Posterior vena cava (tissue), 2 donors: ENCODE measurements at places on chromosomes 1 and 21.

GRCh38 chr1:35936838-35937237 is 5.9 kb downstream of the AGO3 start:
- DNase-seq, result no peak

DNA sequence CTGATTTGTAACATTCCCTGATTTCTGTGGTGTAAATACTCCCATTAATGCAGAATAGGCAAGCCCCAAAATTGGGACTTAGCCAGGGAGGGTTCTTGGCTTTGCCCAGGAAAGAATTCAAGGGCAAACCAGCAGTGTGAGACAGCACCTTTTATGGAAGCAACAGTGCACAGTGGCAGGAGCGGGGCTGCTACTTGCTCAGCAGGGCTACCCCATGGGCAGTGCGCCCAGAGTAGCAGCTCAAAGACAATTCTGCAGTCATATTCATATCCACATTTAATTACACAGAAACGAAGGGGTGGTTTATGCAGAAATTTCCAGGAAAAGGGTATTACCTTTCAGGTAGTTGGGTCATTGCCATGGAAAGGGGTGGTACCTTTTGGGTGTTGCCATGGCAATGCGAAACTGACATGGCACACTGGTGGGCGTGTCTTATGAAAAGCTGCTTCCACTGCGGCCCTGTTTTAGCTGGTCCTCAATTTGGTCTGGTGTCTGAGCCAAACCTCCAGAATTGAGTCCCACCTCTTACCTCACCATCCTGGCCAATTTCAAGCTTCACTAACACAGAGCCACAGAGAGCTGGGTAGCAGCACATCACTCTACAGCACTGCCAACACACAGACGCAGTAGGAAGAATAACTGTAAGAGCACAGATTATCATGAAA is 35.9 kb downstream of the FHAD1 start:
- no peak for DNase-seq

GRCh38 chr1:67645495-67646144 is 39.4 kb upstream of the GADD45A start:
- DNase-seq, result peak; percentile 91

DNA sequence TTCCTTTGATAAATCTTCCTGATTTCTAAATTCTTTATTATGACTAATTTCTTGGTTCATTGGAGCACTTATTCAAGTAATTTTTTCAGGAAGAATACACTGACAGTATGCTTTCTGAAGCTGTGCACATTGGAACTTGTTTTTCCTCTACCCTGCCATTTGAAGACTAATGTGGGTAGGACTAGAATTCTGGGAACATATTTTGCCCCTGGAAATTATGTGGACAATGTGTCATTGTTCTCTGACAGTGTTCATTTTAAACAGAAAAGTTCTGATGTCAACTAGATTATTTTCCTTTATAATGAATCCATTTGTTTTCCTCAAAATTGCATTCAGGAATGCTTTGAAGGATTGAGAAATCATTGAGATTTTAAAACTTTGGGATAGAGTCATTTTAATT is 34.8 kb upstream of the ST6GALNAC5 start:
- no peak for DNase-seq

DNA sequence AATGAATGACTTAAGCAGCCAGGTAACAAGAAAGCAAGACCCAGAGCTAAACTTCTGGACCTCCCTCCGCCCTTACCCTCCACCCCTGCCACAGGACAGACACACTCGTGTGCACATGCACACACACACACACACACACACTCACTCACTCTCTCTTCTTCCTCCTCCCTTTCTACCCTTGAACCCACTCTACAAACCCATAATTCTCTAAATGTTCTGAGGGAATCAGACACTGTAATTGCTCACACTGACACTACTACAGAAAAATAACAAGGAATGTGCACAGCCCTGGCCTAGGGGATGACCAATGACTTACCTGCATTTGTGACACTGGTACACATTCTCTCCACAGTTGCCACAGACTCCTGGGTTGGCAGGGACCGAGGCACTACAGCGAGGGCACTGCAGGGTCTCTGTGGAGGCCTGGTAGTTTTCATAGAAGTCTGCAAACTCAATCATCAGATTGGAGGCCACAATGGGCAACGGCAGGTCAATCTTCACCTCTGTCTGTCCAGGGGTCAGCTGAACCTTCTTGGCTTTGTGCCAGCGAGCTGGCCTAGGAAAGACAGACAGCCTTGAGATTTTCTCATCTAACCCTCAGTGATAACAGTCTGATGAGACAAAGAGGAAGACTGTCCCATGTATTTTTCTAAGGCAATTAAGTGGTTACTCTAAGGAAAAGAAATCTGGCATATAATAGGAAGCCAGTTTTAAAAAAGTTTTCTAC is 94.8 kb downstream of the UBR4 start:
- DNase-seq, result no peak

DNA sequence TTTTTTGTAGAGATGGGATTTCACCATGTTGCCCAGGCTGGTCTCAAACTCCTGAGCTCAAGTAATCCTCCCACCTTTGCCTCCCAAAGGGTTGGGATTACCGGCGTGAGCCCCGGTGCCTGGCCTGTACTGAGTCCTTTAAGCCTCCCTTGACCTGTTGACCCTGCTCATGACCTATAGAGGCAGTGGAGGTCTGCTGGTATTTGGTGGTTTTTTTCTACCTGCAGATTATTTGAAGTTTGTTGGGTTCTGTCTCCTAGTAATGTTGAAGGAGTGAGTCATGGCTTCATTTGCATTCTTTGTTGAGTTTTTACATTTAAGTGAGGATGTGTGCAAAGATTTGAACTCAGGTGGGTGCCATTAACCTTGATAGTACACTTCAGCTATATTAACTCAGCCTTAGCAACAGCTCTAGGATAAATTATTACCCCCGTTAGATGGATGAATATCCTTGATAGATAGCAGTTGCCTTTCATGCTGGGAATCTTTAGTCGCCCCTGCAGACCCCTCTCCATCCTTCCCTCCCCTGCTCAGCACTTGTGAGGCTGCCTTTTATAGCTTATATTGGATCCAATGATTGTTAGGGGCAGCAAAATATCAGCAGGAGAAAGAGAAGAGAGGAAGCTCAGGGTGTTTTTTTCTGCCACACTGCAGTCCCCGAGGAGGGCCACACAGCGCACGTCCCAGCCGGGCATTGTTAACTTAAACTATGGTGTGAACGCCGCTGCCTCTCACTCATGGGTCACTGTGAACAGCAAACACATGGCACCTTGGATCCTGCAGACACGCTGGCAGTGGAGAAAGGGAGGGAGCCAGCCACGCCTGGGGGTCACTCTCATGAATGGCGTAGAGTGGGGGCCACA is 14.9 kb upstream of the NPPB start:
- DNase-seq, result no peak

DNA sequence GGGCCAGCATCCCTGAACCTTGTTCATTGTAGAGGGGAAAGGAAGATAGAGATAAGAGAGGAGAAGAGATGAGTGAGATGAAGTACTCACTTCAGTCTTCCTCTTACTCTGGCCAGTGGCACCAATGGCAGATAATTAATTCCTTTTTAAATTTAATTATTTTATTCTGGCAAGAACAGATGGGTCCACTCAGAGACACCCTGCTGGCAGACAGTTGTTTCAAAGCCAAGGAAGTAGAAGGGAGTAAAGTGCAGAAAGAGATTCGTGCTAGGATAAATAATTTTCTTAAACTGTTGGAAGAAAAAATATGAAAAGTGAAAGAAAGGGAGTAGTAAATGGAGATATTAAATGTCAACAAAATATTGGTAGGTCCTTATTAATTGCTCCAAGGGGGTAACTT is 7.7 kb upstream of the GJA5 start:
- no peak for DNase-seq

GRCh38 chr1:216621536-216621935 is 101.7 kb downstream of the ESRRG start:
- DNase-seq, result no peak

DNA sequence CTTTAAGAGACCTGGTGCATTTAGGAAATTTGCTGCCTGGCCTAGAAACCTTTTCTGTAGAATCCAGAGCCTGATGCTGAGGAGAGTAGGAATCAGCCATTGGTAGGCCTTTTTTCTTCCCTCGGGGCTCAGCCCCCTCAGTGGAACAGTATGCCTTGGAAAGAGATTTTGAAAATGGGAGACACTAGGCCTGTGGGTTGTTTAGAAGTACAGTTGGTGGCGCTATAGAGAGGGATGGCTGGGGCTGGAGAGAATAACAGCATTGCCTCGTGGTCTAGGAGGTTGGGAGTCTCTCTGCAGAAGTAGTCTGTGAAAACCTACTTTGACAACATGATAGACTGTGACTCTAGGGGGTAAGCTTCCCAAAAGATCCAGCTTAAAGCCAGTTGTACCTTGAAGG is 8.2 kb downstream of the KIF2C start:
- no peak for DNase-seq

- DNase-seq, result no peak
These were observed 584 bp upstream of the C1orf141 start for GRCh38 chr1:67135354-67135753.

GRCh38 chr1:161379071-161379470 is 11.4 kb upstream of the CFAP126 start:
- DNase-seq, result peak; percentile 93

DNA sequence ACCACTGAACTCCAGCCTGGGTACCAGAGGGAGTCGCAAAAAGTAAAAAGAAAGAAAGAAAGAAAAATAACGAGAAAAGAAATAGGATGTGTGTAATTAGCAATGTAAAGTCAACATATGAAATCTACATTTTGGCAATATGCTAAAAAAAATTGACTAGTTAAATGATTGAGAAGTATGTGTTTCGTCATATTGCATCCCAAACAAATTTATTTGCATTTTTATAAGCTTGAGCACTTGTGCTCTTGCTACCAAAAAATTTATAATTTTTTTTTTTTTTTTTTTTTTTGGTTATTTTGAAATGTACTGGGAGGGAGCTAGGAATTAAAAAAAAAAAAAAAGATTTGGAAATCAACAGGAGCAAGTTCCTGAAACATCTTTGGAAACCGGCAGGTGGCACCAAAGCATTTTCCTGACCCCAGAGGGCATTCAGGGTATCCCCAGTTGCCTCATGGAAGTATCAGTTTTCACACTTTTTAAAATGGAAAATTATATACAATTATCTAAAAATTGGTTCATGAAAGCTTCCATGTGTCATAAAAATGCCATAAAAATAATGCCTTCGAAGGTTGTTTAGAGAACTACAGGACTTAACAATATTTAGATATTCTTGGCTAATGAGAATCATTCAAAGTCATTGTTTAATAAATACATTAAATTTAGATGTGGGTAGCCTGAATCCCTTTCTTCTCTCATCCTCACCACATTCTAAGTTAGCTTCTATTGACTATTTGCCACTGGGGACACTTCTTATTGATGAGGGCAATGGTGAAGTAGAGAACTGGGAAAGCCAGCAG is 4.8 kb upstream of the HEATR1 start:
- no peak for DNase-seq

DNA sequence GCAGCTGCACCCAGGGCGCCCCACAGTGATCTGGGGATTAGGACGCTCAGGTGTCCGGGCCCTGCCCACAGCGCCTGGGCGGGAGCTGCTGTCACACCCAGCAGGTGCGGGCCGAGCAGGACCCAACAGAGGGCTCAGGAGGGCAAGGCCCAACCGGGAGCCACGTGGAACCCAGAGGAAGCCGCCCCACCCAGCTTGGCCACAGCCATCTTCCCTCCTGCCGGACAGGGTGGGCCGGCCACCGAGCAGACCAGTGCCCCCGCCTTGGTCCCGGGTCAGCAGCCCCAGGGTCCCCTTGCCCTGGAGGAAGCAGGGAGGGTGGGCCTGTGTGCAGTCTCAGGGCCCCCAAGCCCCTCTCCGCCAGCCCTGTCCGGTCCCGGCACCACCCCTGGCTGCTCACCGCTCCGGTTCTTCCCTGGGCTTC is 6.3 kb upstream of the TTLL10 start:
- DNase-seq, result no peak

- DNase-seq, result peak; percentile 94
These were observed 14.5 kb upstream of the CPT2 start for GRCh38 chr1:53182111-53182593.

GRCh38 chr1:103180660-103181059 is 72.3 kb upstream of the COL11A1 start:
- no peak for DNase-seq

DNA sequence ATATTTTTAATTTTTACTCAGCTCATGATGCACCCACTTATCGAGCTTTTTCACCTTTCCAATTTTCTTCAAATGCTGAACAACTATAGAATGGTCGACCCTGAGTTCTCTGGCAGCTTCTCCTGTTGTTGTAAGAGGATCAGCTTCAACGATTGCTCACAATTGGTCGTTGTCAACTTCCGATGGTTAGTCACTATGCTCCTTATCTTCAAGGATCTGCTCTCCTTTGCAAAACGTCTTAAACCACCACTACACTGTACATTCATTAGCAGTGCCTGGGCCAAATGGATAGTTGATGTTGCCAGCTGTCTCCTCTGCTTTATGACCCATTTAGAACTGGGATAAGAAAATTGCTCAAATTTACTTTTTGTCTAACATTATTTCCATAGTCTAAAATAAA is 385.9 kb upstream of the LYPLAL1 start:
- no peak for DNase-seq

DNA sequence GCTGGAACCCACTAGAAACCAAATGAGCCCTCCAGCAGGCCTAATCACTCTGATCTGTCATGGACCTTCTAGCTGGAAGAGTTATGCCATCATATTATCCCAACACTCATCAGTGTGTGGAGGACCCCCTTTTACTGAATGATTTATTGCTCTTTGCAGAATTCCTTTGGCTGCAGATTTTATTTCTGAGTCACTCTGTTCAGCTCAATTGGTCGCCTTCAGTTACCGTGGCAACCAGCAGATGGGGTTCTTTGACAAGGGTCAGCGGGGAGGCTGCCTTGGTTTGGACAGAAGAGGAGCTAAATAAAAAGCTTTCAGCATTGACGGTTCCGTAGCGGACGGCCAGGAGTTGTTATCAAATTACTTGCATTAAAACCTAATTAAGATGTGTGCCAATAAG is 220.1 kb downstream of the SDCCAG8 start:
- DNase-seq, result peak; percentile 49

- no peak for DNase-seq
These were observed 2.7 kb upstream of the MPZL1 start for GRCh38 chr1:167718914-167719691.

DNA sequence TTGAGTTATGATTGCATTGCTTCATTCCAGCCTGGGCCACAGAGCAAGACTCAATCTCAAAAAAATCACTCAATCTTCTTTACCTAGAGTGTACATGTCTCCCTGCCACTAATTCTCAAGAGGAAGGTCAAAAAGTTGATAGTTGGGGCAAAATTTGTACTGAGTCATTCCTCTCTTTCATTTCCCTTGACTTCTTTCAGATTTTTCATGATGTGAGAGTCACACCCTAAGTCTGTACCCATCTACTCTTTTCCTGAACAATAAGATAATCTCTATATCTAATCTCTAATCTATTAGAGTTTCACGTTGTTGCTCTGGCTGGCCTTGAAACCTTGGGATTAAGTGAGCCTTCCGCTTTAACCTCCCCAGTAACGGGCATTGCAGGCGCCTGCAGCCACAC is 1.1 kb upstream of the BRDT start:
- DNase-seq, result no peak

- no peak for DNase-seq
These were observed 609.1 kb downstream of the PTPRC start for GRCh38 chr1:199247891-199248290.

GRCh38 chr1:30550365-30551220 is 172.8 kb downstream of the MATN1 start:
- DNase-seq, result no peak

- peak; percentile 74 for DNase-seq
These were observed 20.2 kb downstream of the COL18A1 start for GRCh38 chr21:45424854-45425795.

- no peak for DNase-seq
These were observed 12.3 kb upstream of the SLC25A34 start for GRCh38 chr1:15723631-15724246.
